ENCODE measurements at places on chromosomes 5 and 9. TPM values are rescaled to one million over a fixed set of nuclear protein-coding genes. Genes with fewer than 3 reads are reported as not detected.

The IFNK gene
- total RNA-seq, result not detected

The CTNND2 gene
- 0.04 TPM for total RNA-seq

The ACTBL2 gene
- total RNA-seq, result 0.05 TPM

The B4GALT1 gene
- total RNA-seq, result 265 TPM

The ZNF883 gene
- total RNA-seq, result 1.1 TPM

The RLN1 gene
- total RNA-seq, result not detected

The AJM1 gene
- total RNA-seq, result 4.6 TPM

The FOXD4L4 gene
- 0.04 TPM for total RNA-seq

Measured in A549 treated with dexamethasone at 1 μM for 4 hours (cell line).